Right lung (tissue), 10 donors: ENCODE measurements at places on chromosomes 13 and 19. TPM values are rescaled to one million over a fixed set of nuclear protein-coding genes. Genes with fewer than 3 reads are reported as not detected.
A peak's percentile ranks its signal among the peaks of the same experiment; 100 is the strongest.

GRCh38 chr19:40705362-40705651 is 11.4 kb downstream of the COQ8B start:
- no peak for DNase-seq

Gene FBXO27
- 4.5 TPM for polyA plus RNA-seq

DNA sequence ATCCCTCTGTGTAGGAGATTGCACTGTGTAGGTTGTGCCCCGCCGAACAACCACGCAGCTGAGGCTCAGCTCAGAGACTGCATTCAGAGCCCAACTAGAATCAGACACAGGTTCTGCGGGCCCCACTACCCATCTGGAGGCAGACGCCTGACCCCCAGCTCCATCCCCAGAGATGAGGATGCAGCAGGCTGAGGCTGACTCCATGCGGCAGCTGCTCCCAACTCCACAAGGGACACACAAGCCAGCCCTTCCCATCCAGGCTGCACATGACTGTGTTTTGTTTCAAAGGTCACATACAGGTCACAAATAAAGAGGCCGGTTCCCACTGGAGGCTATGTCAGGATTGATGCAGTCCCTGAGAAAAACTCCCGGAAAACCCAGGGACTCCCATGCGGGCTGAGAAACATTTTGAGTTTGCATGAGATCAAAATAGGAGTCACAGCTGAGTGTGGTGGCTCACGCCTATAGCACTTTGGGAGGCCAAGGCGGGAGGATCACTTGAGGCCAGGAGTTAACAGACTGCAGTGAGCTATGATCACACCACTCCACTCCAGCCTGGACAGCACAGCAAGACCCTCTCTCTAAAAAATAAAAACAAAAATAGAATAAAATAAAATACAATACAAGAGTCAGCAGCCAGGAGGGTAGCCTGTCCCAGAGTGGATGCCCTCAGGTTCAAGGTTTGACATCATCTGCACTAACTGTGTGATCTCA is 14.0 kb downstream of the ELL start:
- DNase-seq: no peak

DNA sequence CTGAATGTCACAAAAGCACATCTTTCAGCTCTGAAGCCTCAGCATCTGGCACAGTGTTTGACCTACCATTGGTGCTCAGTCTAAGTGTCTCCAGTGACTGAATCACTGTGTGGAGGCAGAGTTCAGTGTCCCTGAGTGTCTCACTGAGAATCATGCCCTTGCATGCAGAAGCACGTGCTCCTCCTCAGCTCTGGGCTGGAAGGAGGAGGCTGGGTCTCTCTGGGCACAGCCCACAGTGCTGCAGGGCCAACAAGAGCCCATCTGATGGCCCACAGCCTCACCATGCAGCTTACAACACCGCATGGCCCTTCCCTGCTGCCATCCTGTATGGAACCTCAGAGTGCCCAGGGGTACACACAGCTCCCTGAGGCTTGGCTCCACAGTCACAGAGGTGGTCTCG is 86.1 kb downstream of the TEX26 start:
- no peak for DNase-seq

Gene RFPL4A
- not detected for polyA plus RNA-seq

DNA sequence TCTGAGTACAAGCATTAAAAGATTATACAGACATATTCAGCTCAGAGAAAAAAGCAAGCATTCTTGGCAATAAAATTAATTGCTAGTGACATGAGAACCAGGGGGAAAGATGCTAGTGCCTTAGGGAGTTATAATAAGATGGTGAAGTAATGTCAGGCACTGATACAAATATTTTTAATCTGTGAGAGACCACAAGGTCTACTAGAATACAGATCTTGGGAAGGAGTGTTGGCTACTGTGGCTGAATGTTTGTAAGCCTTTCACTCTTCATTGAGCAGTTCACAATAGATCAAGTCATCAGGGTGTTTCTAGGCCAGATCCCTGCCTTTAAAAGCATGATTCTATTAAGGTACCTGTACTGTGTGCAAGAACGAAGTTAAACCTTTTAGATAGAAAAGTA is 16.4 kb downstream of the FREM2 start:
- DNase-seq: no peak

DNA sequence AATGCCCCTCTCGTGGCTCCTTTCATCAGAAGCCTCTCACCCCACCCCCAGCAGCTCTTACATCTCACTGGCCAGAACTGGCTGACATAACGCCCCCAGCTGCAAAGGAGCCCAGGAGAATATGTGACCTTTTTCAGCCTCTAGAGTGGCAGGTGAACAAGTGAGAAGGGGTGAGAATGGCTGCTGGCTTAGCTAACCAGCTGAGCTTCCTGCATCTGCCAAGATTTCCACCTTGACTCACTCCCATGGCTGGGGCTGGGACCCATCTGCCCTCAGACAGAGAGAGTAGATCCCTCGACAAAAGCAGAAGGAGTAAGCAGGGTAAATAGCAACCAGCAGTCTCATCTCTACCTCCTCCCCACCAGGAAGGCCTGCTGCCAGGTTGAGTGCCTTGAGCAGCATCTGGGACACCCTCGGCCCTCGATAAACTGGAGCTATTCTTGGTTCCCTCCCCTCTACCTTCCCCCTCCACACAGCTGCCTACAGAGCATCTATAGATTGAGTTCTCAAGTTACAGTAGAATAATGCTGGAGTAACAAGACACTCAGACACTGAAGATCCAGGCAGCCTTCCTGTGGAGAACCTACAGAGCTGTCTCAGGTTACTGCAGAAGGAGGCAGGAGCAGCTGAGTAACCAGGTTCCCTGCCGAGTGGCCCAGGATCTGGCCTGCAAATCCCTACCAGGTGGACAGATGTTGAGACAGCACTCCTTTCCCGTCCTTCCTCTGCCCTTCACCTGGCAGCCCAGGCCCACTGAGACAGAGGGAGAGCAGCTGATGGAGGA is 15.5 kb downstream of the KASH5 start:
- no peak for DNase-seq

DNA sequence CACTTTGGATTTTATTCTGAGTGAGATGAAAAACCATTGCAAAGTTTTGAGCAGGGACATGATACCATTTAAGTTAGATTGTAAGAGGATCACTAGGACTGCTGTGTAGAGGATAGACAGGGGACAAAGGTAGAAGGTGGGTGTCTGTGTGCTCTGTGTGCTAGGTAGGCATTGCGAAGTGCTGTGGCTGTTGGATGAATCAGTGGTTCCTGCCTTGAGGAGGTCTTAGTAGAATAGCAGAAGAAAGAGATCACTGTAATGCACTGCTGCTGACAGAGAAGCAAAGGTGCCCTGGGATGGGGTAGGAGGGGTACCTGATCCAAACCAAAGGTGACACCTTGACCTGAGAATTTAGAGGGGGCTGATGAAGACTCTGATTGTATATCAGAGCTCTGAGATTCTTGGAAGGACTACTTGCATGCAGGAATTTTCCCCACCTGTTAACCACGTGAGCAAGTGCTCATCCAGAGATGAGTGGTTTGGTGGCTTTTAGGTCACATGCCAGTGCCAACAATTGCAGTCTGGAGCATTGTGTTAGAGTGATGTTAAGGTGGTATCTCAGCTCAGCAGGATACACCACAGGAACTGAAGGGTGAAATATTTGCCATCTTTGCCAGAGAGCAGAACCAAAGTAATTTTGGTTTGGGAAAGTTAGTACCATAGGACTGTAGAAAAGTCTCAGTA is 10.8 kb downstream of the WASF3 start:
- DNase-seq: no peak

GRCh38 chr13:113034451-113035212 is 65.6 kb downstream of the MCF2L start:
- peak; percentile 50 for DNase-seq

DNA sequence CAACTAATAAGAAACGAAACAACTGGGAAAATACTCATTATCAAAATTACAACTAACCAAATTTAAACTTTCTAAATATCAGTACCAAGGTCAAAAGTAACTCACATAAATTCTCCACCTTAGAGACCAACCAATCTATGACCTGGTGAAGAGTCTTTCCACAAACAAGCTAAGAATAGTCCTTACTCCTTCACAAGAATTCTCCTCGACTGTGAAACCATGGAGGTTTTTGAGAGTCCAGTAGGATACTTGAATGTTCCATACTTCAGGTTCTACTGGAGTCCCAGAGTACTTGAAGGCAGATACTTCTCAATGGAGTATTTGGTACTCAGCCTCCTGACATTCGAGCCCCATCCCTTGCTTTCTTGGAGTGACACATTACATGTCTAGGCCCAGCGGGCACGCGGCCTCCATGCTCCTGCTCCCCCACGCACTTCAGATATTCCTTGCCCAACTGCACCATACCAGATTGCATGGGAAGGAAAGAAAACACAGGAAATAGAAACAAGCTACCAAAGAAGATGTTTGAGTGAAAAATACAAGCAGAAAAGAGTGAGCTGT is 63.9 kb downstream of the ABCC4 start:
- DNase-seq: no peak

Gene ZNF177
- 18.4 TPM for polyA plus RNA-seq

DNA sequence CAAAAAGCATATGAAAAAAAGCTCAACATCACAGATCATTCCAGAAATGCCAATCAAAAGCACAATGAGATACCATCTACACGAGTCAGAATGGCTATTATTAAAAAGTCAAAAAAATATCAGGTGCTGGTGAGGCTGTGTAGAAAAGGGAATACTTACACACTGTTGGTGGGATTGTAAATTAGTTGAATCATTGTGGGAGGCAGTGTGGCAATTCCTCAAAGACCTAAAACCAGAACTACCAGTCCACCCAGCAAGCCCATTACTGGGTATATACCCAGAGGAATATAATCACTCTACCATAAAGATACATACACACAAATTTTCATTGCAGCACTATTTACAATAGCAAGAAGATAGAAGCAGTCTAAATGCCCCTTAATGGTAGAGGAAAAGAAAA is 529.9 kb downstream of the SLITRK1 start:
- DNase-seq: no peak

DNA sequence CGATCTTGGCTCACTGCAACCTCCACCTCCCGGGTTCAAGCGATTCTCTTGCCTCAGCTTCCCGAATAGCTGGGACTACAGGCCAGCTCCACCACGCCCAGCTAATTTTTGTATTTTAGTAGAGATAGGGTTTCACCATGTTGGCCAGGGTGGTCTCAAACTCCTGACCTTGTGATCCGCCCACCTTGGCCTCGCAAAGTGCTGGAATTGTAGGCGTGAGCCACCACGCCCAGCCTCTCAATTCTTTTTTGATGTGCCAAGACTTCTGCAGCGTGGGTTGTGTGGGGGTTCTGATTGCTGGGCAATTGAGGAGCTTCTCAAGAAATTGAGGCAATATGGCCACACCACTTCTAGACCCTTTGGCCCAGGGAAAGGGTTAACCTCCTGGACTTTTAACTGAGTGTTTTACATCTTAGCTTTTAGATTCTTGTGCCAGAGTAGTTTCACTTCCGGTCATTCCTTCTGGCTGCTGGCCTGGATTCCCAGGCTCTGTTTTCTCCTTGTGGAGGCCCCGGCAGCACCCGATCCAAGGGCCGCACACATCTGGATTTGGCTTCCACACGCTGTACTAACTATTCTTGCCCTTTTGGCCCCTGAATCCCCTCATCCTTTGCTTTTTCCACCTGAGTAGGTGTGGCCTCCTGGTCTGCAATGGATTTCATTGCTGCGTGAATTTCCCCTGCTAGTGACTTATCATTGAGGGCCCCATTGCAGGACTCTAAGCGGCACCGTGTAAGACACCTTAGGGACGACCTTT is 14.7 kb downstream of the SMARCA4 start:
- DNase-seq: peak; percentile 84

GRCh38 chr13:111558700-111559088 is 238.3 kb downstream of the TEX29 start:
- no peak for DNase-seq

DNA sequence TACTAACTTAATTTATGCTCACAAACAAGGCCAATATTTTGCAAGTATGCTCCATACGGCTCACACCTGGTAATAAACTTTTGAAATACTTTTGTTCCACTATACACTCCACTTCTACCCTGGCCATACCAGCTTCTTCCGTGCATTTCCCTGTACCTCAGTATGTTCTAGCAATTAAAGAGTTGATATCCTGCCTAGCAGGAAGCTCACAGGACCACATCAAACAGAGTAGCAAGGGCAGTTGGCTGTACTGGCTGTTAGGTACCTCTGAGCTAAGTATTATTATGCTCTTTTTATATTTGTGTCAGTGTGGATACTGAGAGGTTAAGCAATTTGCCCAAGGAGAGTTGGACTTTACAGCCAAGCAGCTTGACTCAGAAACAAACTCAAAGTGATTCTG is 257.7 kb downstream of the SLITRK6 start:
- no peak for DNase-seq

- DNase-seq: no peak
These were observed 201.3 kb downstream of the POU4F1 start for GRCh38 chr13:78401873-78402707.

Gene GFY
- not detected for polyA plus RNA-seq

Gene TGFBR3L
- polyA plus RNA-seq: 0.23 TPM

Gene METTL21C
- polyA plus RNA-seq: 1.5 TPM

Gene ERICH6B
- polyA plus RNA-seq: 2.8 TPM
